Amniotic epithelial cell (primary cell): ENCODE measurements at places on chromosomes 2 and 18.

- DNase-seq, result no peak
Measured at GRCh38 chr2:18889565-18890332, 300.4 kb upstream of the NT5C1B start.

DNA sequence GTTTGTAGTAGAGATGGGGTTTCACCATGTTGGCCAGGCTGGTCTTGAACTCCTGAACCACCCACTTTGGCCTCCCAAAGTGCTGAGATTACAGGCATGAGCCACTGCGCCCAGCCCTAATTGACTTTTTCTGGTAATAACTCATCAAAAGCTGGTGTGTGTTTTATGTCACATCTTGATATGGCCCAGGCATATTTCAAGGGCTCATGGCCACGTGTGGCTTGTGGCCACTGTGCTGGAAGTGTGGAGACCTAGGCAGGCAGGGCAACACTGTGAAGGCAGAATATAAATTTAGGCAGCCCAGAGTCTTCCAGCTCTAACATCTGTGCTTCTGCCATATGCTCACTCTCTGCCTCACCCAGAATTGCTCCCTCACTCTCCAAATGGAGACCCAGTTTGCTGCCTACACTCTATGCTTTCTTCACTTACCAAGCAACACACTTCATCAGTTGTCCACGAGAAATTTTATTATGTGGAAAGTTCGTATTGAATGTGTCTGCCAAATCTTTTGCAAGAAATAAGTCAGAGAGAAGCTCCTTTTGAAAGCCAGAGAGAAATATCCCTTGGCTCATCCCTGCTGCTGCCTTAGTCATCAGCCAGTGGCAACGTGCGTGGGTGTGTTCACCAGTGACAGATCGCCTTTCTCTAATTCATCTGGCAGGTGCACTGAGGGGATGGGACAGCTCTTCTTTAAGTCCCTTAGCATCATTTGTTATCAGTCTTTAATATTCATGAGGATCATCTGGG, 129.4 kb upstream of the CXCR4 start:
- DNase-seq, result peak; percentile 11

- no peak for DNase-seq
Measured at GRCh38 chr2:75133621-75134570, 65.4 kb downstream of the TACR1 start.

GRCh38 chr2:218015586-218016521, 13.1 kb upstream of the TNS1 start:
- no peak for DNase-seq

DNA sequence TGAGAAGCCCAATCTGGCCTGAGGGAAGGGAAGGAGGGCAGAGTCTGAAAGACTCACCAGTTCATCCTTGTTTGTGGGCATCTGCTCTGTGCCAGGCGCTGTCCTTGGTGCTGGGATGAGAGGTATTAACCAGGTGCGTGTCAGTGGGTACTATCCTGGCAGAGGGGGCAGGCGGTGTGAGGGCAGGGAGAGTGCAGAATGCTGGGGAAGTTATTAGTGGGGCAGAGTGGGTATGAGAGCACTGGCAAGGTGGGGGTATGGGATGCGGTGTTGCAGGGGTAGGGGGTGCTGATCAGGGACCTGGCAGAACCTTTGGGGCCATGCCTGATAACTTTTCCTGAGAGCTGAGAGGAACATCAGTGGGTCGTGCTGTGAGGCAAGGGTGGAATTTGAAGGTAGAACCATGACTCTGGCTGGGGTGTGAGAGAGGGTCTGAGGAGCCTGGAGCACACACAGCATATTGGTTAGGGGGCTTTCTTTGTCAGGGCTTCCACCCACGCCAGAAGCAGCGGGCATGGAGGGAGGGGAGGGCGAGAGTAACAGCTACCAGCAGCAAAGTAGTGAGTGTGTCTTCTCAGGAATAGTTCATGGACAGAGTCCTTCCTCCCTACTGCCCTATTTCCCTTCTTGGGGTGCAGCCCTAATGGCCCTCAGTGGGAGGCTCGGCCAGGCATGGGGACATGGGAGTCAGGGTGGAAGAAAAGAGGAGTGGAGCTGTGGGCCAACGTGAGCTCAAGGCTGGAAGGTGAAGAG, 290.7 kb downstream of the CYP26B1 start:
- no peak for DNase-seq
